ENCODE measurements at places on chromosomes 5 and 9.

- no peak for DNase-seq
These were observed 98.6 kb downstream of the SLC1A3 start for GRCh38 chr5:36705055-36705454.

DNA sequence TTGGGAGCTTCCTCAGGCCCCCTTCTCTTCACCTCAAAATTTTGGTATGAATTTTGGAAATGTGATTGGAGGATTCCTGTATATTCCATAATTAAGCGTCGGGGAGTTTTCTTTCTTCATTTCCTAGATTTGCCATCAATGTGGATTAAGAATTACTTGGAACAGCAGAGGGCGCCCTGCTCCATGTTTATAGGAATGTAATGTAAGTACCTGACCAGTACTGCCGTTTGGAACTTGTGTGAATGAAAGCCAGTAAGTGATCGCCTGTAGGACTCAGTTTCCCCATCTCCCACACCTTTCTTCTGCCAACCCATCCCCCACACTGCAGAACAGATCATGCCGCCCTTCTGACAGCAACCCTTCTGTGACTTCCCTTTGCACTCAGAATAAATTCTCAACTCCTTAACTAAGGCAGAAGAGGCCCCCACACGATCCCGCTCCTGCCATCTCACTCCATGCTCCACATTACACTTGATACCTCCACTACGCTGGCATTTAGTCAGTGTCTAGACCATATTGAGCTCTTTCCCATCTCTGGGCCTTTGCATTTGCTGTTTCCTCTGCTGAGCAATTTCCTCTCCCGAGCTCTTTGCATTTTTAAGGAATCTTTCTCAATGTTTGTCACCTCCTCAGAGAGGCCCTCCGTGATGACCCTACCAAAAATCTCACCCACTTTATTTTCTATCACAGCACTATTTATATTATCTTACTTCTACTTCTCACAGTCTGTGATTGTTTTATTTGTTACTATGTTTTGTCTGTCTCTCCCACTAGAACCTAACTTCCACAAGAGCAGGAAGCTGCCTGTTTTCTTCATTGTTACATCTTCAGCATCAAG is 79.5 kb upstream of the HTR4 start:
- DNase-seq: peak; percentile 90

DNA sequence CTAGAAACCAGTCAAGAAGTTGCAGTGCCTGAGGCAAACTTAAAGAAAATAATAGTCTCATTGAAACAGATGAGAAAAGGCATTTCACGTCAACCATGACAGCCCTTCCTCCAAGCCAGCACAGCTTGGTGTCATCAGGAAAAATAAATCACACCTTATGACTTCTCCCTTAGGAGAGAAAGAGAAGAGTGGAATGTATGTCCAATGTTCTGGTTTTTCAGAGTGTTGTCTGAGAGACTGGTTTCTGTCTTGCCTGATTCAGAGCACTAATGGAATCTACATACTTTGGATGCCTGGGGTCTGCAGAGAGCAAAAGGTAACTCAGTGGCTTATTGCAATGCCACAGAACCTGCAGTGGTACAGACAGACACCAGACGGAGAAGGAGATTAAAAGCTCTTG is 105.5 kb upstream of the PDE4D start:
- DNase-seq: no peak

GRCh38 chr5:20017021-20017420 is 29.0 kb upstream of the CDH18 start:
- no peak for DNase-seq

DNA sequence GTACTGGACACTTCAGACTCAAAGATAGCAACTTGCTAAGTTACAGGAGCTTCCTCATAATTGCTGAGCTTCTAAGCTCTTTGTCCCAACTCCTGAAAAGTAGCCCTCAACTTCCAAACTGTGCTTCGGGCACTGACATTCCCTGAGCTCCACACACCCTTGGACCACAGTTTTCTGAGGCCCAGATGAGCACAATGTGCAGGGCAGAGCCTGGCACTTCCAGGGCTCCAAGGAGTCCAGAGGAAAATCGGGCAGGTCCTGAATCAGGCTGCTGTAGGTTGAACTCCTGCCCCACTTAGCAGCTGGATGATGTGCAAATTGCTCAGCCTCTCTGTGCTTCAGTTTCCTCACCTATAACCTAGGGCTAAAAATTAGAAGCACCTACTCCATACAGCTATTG is 54.6 kb upstream of the KCNIP1 start:
- DNase-seq: no peak

- DNase-seq: no peak
These were observed 266.0 kb downstream of the DMAC1 start for GRCh38 chr9:7533376-7534090.

DNA sequence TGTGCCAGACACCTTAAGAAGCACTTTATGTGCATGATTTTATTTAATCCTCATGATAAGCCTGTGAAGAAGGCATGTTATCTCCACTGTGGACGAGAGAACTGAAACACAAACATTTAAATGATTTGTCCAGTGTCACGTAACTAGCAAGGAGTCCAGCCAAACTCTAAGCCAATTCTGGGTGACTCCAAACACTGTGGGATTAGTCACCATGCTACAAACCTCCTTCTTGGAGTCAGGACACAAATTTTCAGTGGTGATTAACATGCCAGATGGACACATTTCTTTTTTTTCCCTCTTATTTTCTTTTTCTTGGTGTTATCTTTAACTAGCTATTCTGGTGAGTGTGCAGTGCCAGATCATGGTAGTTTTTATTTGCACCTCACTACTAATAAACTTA is 316.8 kb downstream of the NDUFS4 start:
- DNase-seq: no peak

- no peak for DNase-seq
These were observed 212.2 kb downstream of the C9orf50 start for GRCh38 chr9:129408535-129409215.

- no peak for DNase-seq
These were observed 210.6 kb downstream of the GOLPH3 start for GRCh38 chr5:31963358-31964006.

GRCh38 chr5:17808566-17808965 is 174.3 kb downstream of the TAF11L14 start:
- DNase-seq: no peak

- no peak for DNase-seq
These were observed 142.3 kb downstream of the MARCHF11 start for GRCh38 chr5:16037121-16037845.

DNA sequence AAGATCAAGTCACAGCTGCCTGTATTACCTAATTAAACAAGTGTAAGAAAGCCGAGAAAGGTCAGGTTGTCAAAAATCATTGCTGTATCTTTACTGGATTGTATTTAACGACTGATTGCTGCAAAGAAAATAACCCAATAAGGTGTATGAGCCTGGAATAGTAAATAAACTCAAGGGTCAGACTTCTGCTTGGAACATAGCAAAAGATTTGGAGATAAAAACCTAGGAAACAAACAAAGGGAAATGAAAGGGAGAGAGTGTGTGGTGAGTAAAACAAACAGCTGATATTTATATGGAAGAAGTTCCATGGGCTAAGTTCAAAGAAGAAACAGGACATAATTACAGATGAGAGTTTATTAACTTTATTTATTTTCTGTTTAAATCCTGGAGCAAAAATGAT is 354.0 kb downstream of the TLR4 start:
- DNase-seq: no peak

DNA sequence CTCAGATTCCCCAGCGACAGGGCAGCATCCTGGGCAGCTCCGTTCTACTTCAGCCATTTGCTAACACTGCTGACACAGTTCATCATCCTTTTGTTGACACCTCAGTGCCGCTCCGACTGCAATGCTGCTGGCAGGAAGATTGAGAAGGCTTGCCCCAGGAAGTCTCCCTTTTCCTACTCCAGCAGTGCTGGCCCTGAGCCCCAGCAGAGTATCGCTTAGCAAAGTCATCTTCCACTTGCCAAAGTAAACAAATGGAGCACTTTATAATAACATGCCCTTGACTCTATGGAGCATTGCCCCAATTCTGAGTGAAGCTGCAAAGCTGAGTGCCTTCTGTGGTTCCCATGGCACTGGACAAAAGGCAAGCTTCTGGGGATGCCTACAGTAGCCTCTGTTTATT is 32.2 kb downstream of the PRLR start:
- DNase-seq: peak; percentile 83

- peak; percentile 62 for DNase-seq
These were observed 110.8 kb downstream of the LHFPL2 start for GRCh38 chr5:78537821-78538220.

DNA sequence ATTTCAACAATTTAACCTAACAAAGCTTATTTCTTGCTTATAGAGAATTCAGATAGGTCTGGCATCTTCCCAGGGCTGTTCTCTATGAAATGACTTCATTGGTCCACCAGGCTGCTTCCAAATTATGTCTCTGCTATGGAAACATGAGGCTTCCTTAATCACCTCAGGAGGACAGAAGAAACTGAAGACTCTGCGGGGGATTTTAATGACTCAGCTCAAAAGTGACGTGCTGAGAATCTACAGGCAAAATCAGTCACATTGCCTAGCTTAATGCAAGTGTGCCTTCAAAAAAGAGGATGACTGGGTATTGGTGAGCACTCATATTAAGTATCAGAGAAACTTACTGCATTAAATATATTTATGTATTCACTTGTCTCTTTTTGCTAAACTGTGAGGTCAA is 315.5 kb upstream of the RGMB start:
- no peak for DNase-seq

DNA sequence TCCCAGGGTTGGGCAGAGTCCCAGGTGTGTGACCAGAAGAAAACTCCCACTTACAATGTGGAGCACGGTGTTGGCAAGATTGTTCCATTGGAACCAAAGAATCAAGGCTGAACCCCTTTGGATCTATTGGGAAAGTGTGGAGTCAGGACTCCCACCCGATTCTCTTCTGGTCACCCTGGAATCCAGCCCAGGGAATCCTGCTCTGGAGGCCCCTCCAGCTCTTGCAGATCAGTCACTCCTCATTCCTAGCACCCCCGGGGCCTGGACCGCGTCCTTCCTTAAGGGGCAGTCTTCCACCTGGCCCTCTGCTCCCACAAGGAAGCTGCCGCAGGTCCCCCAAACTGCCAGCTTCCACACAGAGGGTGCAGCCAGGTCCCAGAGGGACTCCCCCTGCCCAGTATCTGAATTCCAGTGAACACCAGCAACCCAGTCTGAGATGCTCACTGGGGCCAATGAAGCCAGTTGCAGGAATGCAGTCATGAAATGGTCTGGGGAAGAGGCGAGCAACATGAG is 170.1 kb downstream of the GADD45G start:
- DNase-seq: no peak

GRCh38 chr9:130629443-130630070 is 34.8 kb upstream of the PRDM12 start:
- no peak for DNase-seq

GRCh38 chr5:72817076-72817481 is 618 bp downstream of the TNPO1 start:
- DNase-seq: peak; percentile 50

GRCh38 chr5:148398698-148399121 is 15.0 kb downstream of the FBXO38 start:
- no peak for DNase-seq

DNA sequence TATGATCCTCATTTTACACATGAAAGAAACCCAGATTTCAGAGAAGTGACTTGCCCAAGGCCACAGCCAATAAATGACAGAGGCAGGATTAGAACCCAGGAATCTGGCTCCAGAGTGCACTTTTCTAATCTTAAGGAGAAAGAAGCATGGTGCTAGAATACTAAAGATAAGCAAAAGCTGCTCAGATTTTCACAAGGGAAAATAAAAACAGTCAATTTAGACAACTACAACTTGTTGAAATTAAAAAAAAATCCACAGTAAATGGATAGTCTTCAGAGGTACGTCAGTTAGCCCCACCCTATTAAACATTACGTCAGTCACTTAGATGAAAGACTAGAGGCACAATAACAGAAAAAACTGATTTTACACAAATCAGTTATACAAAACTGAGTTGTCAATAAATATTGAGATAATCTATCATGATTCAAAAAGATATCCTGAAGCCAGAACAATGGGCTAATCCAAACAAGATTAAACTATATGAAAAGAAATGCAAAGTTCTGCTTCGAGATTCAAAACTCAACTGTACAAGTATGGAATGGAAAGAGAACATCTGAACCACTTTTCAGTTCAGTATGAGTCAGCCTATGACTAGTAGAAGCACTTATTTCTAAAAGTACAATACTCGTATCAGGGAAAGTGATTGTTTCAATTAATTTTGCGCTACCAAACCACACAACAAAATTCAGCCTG is 9.3 kb downstream of the TMEM245 start:
- DNase-seq: no peak

- peak; percentile 96 for DNase-seq
These were observed 19.7 kb upstream of the GARNL3 start for GRCh38 chr9:127244609-127245601.

DNA sequence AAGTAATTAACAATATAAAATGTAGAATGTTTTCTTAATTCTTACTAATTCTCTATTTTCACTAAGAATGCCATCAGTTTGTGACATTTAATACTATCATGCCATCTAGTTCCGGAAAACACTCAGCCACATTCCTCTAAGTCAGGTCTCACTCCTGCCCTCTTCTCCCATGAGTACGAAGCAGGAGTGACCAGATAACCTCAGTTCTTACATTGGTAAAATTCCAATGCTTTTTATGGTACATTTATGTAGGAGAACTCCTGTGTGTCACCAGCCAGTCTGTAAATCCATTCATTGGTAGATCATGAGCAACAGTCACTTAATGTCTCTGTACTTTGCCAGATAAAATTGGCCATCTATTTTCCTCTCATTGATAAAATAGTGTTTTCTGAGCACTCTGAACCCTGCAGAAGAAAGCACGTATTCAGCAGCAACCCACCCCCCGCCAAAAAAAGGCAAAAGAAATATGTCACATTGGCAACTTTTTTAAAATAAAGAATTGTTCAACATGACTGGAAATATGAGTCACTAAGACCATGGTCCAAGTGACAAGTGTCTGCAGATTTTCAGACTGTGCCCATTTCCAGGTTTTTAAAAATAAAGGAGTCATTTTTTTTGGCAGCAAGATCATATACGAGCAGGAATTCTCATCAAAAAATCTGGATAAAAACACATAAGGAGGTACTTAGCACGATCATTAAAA is 11.8 kb downstream of the GLIS3 start:
- no peak for DNase-seq

GRCh38 chr9:126459126-126459525 is 132.5 kb downstream of the MVB12B start:
- DNase-seq: no peak

DNA sequence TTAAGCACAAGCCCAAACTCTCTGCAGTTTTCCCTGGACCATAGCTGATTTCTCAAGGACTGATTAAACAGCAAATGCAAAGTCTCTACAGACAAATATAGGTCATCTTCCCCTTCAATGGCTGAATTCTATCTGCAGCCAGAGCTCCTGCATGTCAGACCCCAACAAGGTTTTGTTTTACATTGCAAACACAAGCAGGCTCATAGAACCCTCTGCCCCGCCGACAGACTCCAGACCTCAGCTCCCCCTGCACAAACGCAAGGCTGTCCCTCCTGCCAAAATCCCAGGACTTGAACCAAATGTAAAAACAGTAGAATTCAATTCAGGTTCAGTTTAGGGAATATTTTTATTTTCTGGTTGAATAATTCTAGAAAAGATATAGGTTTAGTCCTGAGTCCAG is 526.7 kb upstream of the TRPC7 start:
- no peak for DNase-seq

Data from T47D (cell line).